ENCODE measurements at places on chromosomes 11 and 22.

GRCh38 chr22:39317084-39317774 is 2.2 kb downstream of the RPL3 start:
- DNase-seq, result no peak

- DNase-seq, result no peak
These were observed 338.1 kb upstream of the KIRREL3 start for GRCh38 chr11:127338380-127339259.

DNA sequence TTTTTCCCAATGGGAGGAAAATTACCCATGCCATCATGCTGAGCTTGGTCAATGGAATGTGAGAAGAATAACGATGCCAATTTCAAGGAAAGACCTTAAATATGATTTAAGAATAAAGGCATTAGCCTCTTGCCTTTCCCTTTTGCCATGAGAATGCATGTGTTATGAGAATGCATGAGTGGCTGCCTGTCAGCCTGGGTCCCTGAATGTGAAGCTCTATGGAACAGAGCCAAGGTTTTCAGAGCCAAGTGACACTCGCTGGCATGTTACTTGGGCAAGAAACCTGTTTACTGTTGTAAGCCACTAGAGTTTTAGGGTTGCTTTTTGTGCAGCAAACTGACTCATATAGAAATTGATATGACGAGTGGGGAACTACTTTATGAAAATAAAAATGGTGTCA is 75.7 kb downstream of the JRKL start:
- DNase-seq, result no peak

GRCh38 chr11:48088682-48089050 is 108.3 kb downstream of the PTPRJ start:
- no peak for DNase-seq

- DNase-seq, result no peak
These were observed 33.0 kb upstream of the NUP160 start for GRCh38 chr11:47881145-47881544.

- DNase-seq, result no peak
These were observed 28.4 kb downstream of the WEE1 start for GRCh38 chr11:9601876-9602199.

DNA sequence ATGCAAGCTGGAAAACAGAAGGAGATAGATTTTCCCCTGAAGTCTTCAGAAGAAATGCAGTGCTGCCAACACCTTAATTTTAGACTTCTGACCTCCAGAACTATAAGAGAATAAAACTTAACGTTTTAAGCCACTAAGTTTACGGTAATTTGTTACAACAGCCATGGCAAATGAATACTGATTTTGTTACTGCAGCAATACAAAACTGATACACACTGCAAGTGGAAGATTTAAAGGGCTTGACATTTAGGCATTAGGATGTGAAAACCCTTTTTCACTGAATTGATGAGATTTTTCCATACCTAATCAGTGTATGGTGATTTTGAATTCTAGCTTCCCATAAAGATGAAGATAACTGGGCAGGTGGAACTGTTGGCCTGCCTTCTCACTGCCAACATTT is 22.1 kb upstream of the LMO2 start:
- DNase-seq, result no peak

GRCh38 chr11:66082946-66083698 is 13.1 kb downstream of the PACS1 start:
- no peak for DNase-seq

DNA sequence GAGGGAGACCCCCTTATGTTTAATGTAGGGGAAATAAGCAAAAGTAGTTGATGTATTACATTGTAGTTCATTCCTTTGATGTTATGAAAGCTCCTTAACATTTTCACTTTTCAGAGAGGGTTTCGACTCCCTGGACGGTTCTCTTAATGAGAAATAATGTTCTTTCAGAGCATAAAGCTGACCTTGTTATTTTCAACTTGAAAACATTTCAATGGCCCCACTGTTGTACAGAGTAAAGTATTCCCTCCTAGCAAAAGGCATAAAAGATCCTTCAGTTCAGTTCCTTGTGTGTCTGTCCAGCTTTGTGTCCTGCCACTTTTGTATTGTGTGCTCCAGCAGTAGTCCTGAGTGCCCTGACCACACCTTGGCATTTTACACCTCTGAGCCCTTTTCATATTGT is 63.9 kb downstream of the UVRAG start:
- DNase-seq, result no peak
